Natural killer cell (primary cell): ENCODE measurements at places on chromosomes 6 and 20. TPM values are rescaled to one million over a fixed set of nuclear protein-coding genes. Genes with fewer than 3 reads are reported as not detected.

PRPH2 gene
- total RNA-seq: 0.16 TPM

LY6G5C gene
- total RNA-seq: 2.7 TPM

FAM50B gene
- 4.7 TPM for total RNA-seq

EYA2 gene
- 0.30 TPM for total RNA-seq

TBX18 gene
- not detected for total RNA-seq

RAET1L gene
- total RNA-seq: not detected

EPM2A gene
- 6.7 TPM for total RNA-seq

PTGIS gene
- not detected for total RNA-seq

E2F3 gene
- total RNA-seq: 12.2 TPM

PPP1R14C gene
- total RNA-seq: not detected

MEI4 gene
- total RNA-seq: not detected
